ENCODE measurements at places on chromosomes 16 and 17.

DNA sequence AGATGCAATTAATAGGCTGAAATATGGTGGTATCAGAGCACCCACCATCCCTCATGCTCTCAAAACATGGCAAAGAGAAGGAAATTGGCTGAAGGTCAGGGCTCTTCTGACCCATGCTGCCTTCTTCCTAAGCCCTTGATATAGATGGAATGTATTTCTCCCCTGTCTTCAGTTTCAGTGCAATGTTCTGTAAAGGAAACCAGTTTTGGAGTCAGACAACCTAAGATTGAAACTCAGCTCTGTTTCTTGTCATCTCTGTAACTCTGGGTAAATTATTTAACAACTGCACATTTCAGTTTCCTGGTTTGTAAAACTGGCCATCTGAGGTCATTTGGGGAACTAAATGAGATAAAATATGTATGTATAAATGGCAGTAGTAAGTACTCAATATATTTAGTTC lies 243.9 kb downstream of the CA10 start:
- no peak for DNase-seq

DNA sequence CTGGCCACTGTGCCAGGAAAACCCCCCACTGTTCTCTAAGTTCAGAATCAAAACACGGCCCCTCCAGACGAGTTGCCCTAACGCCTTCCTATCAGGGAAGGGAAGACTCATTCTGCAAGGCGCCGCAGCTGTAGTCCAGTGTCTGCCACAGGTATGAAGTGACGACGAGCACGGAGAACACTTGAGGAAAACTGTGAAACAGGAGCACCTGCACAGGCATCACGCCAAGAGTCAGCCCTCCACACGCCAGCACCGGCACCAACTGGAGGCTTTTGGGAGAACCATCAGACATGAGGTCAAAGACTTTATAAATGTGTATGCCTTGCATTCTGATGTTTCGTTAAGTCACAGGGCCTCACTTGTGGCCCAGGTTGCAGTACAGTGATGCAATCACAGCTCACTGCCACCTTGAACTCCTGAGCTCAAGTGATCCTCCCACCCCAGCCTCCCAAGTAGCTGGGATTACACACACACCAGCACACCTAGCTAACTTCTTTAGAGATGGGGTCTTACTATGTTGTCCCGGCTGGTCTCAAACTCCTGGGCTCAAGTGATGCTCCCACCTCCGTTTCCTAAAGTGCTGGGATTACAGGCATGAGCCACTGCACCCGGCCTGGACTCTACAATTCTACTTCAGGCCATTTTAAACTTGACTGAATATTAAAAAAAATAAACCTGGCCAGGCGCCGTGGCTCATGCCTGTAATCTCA lies 22.9 kb downstream of the KLHDC4 start:
- DNase-seq = no peak

GRCh38 chr17:68460715-68461114 lies 3.4 kb upstream of the WIPI1 start:
- DNase-seq = no peak

DNA sequence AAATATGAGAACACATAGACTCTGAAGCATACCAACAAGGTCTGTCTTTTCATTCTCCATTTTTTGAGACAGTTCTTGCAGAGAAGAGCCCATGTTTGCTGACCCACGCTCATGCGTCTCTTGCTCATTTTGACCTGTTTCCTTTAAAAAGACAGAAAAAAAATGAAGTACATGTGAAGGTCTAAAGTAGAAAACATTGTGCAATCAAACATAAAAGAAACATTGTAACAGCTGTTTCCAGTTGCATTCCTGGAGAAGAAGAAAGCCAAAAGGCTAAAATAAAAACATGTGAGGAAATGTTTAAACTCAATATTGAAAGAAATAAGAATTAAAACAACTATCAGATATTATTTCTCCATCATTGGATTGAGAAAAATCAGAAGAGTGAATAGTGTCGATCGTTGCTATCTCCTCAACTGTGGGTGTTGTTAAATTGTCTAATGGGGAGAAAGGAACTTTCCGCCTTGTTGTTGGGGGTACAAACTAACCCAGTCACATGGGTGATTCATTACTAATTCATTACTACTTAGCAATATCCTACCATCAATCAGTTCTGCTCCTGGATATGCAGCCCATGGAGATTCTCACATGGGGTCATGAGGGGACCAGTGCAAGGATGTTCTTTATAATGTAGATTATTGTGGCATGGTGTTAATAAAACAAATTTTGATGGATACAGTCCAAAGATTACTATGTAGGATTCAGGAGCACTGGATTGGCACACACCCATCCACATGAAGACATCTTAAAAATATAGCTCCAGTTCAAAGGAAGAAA lies 9.5 kb downstream of the ABCA9 start:
- DNase-seq = peak; percentile 14

DNA sequence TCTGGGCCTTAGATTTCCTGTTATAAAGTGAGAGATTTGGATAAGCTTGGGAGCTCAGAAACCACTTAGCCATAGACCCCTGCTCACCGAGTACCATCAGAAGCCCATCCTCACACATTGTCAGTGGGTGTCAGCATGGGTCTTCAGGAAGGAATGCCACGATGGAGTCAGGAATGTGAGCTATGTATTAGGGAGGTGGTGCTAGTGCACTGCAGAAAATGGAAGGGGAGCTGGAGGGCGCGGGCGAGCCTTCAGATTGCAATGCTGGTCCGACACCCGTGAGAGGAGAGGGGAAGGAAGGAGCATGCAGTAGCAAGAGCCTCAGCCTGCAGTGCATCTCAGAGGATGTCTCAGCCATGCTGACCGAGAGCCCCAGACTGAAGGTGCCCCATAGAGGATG lies 294.5 kb downstream of the FOXL1 start:
- no peak for DNase-seq

DNA sequence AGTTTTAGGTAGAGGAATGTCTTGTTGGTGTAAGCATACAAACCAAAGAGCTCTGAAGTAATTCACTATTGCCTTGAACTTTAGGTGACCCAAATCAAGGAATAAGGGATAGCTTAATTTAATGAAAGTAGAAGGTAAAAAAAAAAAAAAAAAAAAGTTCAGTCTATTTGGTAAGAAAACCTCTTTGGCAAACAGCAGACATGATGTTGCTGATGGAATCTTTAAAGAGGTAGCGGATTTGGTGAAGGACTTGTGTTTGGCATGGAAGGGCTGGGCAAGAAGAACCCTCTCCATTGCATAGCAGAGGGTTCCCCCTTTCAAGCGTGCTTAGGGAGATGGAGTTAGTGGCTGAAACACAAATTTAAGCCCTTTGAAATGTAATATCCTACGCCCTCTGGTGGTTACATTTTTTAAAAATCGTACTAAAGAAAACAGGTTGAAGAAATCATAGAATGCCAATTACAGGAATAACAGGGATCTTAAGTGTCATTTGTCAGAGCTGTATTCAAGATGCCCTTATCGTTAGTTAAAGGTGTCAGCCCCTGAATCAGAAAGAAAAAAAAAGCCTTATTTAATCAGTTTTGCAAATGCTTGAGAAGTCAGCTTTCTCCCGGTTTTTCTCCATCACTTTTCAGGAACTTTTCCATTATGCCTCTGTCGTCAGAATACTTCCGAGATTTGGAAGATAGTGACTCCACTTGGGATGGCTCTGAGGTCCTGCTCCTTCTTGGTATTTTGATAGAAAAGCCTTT lies 383.1 kb downstream of the KCNJ2 start:
- DNase-seq = no peak

DNA sequence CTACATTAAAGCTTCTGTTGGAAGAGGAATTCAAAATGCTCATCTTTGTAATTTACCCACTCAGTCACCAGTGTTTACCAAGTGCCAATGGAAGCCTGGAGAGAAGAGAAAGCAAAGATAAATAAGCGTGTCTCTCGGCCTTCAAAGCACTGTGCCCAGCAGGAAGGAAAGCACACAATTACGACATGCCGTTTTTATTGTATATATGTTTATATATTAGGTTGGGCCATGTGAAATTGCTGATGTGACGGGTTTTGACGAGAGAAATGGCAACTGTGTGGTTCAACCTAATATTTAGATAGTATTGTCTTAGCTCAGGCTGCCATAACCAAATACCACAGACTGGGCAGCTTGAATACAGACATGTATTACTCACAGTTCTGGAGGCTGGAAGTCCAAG lies 79.3 kb upstream of the HSBP1 start:
- DNase-seq = no peak

DNA sequence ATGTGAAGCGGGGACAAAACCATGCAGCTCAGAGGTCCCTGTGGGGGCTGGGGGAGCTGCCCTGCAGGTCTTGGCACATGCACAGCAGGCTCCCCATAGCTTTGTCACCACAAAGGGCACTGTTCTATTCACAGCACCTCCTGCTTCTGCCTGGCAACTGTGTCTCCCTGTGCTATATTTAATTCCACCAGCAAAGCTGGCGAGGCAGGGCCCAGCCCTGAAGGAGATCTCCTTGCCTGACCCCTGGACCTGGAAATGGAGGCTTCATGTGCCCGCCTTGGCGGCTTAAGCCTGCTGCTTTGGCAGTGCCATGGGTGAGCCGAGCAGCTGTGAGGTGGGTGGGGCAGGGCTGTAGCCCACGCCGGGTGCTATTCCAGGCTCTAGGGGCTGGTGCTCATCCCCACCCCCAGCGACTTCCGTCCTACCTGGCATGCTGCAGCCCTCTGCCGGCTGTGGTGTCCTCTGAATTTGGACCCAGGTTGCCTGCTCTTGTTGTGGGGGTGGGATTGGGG lies 6.8 kb downstream of the LDHD start:
- no peak for DNase-seq

GRCh38 chr16:50879873-50880695 lies 138.2 kb downstream of the CYLD start:
- DNase-seq = no peak

GRCh38 chr17:60039847-60040442 lies 38.8 kb downstream of the HEATR6 start:
- DNase-seq = no peak

GRCh38 chr17:19415311-19415710 lies 4.3 kb downstream of the RNF112 start:
- no peak for DNase-seq

DNA sequence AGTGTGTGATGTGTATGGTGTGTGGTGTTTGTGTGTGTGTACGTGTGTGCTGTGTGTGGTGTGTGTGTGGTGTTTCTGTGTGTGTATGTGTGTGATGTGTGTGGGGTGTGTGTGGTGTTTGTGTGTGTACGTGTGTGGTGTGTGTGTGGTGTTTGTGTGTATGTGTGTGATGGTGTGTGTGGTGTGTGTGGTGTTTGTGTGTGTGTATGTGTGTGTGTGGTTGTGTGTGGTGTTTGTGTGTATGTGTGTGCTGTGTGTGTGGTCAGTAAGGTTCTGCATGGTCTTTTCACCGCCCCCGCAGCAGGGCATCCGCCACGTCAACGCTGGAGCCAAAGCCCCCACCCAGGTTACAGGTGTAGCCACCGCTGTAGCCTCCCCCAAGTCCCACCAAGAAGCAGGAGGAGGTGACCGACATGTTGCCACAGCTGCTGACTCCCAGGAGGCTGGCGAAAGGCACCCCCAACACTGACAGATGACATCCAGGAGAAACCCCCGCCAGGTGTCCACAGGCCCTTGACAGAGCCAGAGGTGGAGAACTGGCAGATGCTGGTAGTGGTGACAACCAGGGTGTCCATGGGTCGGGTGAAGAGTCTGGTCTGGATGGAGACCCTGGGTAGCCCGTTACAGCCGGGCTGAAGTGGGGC lies 9.3 kb upstream of the KRT17 start:
- no peak for DNase-seq

Data from bone marrow (tissue), 2 donors.